ENCODE measurements at places on chromosomes 2 and 18.
A peak's percentile ranks its signal among the peaks of the same experiment; 100 is the strongest.

- DNase-seq = no peak
Measured at GRCh38 chr18:57428221-57429150, 6.7 kb upstream of the ONECUT2 start.

DNA sequence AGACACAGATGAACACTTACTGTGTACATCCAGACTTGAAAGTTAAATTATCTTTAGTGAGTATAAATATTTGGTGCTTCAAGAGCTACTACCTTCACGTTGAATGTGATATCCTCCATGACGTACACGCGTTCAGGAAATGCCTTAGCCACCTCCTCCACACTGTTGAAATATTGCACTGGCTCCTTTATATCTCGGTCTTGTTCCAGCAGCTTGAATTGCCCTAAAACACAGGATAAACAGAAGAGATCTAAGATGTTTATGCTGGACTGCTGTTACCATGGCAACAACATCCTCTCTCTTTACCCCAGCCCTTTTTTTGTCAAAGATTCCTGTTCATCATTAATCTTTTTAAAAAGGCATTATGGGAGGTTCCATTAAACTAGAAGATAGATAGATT lies 120.3 kb downstream of the MEP1B start:
- no peak for DNase-seq

DNA sequence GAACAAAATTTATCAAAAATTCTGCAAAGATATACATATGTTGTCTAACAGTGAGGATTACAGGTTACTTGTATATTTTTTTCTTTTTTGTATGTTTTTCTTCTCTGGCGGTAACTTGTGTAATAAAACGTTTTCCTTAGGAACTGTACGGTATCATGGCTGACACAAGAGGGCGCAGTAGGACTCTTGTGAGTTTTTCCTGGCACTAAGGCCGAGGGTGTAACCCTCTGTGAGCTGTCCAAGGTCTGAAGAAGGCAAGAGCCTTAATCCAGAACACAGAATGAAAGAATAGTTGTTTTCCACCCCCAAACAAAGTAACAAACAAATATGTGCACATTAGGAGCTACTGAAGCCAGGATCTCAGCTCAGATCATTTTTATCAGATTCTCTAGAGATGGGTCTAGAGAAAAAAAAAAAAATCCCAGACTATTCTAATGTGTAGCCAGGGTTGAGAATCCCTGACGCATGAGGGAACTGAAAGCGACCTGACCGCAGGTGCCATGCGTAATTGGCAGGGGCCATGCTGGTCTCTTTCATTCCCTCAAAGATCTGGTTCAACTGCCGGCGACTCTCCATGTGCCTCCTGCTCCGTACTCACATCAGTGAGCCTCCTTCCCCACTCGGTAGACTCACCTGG lies 27.0 kb downstream of the TMEM200C start:
- DNase-seq = no peak

- no peak for DNase-seq
Measured at GRCh38 chr2:134416018-134416417, 162.1 kb downstream of the MGAT5 start.

DNA sequence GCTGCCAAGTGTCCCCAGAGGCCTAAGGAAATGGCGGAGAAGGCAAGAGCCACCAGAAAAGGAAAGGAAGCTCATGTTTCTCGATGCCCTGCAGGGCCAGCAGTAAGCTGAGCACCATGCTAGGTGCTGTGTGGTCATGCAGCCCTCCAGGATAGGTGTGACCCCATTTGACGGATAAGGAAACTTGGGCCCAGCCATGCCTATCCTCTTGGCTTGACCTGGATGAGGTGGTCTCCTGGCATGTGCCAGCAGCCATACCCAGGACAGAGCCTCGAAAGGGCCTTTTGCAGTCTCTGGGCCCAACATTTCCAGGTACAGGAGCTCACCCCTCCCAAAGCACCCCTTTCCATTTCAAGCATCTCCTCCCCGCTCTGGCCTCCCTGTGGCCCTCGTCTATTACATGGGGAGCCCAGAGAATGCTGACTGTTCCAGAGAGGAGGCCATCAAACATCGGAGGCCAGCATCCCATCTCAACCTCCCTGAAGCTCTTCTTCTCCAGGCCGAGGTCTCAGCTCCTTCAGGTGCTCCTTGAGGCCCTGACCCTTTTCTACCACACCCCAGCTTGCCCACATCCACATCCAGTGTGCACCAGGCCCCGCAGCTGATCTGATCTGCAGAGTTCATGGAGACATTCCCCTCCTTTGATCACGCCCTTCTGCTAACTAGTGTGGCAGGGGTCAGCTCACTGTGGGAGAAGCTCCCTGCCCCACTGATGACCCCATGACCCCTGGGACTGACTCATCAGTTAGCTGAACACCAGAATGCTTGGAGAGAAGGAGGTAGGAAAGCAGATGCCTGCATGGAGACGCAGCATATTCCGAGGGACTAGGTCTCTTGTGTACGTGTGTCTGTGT lies 208.4 kb downstream of the TNS1 start:
- no peak for DNase-seq

GRCh38 chr2:20667151-20667530 lies 197 bp downstream of the GDF7 start:
- DNase-seq = no peak

GRCh38 chr18:13216092-13216582 lies 2.4 kb upstream of the LDLRAD4 start:
- DNase-seq = peak; percentile 89

GRCh38 chr2:120952318-120952717 lies 216.7 kb downstream of the GLI2 start:
- no peak for DNase-seq

GRCh38 chr2:189444322-189444721 lies 3.0 kb downstream of the WDR75 start:
- DNase-seq = no peak

DNA sequence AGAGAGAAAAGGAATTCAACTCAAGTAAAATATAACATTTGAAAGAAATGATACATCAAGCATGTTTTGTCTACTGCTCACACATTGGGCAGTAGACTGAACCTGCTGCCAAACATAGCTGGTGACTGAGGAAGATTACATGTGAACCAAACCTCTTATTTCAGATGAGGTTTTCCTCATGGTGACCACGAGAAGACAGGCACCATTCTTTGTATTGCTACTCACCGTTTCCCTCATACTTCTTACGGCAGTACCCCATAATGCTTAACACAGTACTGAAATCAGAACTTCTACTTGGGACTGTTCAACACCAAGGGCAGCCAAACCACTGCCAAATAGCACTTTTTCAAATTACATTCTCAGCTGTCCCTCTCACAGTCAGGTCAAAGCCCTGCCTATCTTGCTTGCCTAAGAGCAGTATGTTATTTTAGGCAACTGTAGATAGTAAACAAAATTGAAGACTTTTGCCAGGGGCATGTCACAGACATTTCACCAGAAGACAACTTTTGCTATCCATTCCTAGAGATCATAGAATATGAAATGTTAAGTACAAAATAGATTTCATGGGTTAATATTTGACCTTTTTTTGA lies 167.1 kb upstream of the DOK6 start:
- DNase-seq = no peak

DNA sequence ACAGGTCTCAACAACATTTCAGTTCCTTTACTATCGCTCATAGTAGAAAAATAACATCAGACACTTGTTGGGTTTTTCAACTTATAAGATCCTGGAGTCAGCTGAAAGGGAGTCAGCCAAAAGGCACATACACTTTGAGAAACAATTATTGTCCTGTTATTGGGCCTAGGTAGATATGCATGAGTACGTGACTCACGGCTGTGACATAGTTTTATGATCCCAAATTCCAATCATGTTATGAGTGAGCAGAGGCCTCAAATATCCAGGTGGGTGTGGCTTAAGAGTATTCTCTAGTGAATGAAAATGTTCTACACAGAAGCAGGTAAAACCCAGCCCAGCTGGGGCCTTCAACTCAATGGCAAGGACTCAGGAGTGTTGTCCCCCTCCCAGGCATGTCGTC lies 27.2 kb downstream of the SERPINB8 start:
- DNase-seq = no peak

DNA sequence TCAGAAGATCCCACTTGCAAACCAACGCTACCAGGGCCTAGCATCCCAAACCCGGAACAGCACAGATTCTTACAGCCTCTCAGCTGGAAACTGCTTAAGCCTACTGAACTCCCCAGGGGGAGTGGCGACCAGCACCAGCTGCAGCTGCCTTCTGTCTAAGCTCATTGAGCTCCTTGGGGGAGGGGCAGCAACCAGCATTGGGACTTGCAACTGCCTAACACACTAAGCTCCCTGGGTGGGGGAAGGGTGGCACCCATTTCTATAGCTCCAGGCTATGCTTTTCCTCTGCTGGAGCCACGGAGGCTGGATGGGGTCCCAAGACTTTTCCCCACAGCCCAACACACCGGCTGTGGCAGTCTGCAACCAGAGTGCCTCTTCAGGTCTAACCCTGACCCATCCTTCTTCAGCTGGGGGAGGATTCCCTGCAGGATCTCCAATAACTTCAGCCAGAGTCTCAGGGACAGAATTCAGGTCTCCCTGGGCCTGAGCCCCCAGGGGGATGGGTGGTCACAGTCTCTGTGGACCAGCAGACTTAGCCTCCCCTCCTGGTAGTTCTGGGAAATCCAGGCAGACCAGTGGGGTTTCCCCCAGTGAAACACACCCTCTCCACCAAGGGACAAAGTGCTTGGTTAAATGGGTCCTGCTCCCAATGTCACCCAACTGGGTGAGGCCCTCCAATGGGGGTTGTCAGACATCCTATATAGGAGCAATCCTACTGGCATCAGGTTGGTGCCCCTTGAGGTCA lies 45.9 kb upstream of the ITGA4 start:
- no peak for DNase-seq

DNA sequence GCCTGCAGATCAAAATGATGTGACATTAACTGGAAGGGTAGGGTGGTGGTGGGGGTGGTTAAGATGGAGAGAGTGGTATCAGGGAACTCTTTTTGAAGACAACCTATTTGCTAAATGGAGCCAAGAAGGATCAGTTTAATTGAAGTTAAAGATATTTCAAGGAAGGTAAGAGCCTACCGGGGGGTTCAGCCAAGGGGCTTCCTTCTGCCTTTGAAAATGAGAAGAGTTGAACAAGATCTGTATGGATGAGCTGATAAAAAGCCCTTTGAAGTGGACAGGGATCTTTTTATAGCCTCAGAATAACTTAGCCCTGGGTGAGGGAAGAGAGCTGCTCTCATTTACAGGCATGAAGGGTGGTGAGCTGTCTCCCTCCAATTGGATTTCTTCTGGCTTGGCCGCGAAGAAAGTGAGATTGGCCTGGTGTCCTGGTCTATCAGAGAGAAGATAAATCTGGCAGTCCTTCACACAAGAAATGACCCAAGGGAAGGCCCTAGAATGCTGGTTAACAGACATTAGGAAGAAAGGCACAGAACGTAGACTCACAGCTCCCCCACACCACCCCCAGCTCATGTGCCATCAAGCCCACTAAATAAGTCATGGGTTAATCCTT lies 439.8 kb downstream of the TNS1 start:
- DNase-seq = no peak

GRCh38 chr2:97718051-97718882 lies 4.9 kb downstream of the ZAP70 start:
- DNase-seq = no peak

DNA sequence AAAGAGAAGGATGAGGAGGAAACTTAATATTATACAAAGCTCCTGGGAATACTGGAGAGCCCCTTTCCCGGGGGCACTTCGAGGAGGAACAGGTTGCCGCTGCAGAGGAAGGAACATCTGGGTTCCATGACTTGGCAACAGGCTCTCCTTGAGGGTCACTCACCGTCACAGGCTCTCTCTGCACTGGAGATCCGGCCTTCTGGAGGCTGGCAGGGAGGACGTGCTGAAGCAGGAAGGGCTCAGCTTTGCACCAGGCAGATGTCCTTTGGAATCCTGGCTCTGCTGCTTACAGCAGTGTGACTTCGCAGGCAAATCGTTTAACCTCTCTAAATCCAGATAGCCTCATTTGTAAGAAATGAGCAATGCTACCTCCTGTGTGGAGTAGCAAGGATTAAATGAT lies 2.9 kb upstream of the DPYSL5 start:
- DNase-seq = no peak

- DNase-seq = no peak
Measured at GRCh38 chr18:59696311-59697235, 650 bp downstream of the CCBE1 start.

DNA sequence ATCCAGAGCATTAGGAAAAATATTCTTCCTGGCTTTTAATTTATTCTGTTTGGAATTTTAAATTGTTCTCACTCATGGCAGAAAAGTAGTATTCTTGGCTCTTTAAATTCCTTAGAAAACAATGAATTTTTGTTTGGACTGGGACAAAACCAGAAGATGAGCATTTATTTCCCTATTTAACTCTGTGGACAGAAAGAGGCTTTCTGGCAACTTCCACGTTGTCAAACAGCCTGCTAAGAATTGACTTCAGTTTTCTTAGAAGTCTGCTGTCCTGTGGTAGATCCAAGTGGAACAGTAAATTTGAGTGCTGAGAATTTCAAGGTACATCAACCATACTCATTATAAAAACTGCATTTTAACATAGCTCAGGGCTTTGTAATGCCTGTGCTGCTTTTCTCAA lies 83.8 kb downstream of the MGAT5 start:
- DNase-seq = no peak

- no peak for DNase-seq
Measured at GRCh38 chr2:96359866-96360265, 24.3 kb downstream of the NCAPH start.

- no peak for DNase-seq
Measured at GRCh38 chr2:119756837-119757236, 2.9 kb upstream of the PTPN4 start.

- no peak for DNase-seq
Measured at GRCh38 chr2:51247252-51247805, 215.4 kb upstream of the NRXN1 start.

GRCh38 chr2:229586746-229587705 lies 127.3 kb downstream of the DNER start:
- peak; percentile 48 for DNase-seq

DNA sequence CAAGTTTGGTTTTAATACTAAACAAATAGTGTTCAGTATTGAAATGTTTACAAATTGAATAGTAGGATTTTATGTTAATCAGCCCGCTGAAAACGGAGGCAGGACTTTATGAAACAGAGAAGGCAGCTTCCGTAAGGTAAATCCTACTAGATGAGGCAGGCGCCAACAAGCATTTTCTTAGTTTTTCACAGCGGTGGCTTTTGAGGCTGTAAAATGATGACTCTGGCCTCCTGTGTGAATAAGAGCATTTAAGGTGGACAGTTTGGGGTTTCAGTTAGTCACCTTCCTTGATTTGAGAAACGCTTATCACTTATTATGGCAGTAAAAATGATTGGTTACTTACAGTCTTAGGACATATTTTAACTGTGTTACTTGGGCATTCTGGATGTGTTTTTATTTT lies 212.9 kb downstream of the PTGR3 start:
- DNase-seq = no peak

GRCh38 chr2:143226714-143227541 lies 97.7 kb downstream of the ARHGAP15 start:
- no peak for DNase-seq

GRCh38 chr2:177929662-177930522 lies 142.7 kb downstream of the PDE11A start:
- DNase-seq = no peak

DNA sequence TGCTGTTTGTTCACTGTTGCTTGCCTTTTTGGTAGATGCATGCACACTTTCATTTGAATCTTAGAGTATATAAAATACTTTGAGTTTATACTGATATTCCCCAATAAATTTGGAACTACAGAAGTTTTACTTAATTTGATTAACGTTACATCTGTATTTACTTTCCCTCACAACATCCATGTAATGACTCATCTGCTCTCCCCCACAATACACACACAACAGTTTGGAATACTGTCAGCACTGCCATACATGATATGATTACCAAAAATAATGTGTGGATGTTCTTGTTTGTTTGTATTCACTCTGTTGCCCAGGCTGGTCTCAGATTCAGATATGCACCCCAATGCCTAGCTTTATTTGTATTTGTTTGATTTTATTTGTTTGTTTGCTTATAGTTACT lies 144.2 kb downstream of the WDR7 start:
- no peak for DNase-seq

- no peak for DNase-seq
Measured at GRCh38 chr2:111099402-111099801, 21.3 kb upstream of the BCL2L11 start.
